ENCODE measurements at places on chromosomes 16 and 17.

- DNase-seq = peak; percentile 79
Measured at GRCh38 chr16:16150117-16150877, 73.0 kb downstream of the ABCC6 start.

- no peak for DNase-seq
Measured at GRCh38 chr16:50238868-50239301, 27.5 kb upstream of the ADCY7 start.

DNA sequence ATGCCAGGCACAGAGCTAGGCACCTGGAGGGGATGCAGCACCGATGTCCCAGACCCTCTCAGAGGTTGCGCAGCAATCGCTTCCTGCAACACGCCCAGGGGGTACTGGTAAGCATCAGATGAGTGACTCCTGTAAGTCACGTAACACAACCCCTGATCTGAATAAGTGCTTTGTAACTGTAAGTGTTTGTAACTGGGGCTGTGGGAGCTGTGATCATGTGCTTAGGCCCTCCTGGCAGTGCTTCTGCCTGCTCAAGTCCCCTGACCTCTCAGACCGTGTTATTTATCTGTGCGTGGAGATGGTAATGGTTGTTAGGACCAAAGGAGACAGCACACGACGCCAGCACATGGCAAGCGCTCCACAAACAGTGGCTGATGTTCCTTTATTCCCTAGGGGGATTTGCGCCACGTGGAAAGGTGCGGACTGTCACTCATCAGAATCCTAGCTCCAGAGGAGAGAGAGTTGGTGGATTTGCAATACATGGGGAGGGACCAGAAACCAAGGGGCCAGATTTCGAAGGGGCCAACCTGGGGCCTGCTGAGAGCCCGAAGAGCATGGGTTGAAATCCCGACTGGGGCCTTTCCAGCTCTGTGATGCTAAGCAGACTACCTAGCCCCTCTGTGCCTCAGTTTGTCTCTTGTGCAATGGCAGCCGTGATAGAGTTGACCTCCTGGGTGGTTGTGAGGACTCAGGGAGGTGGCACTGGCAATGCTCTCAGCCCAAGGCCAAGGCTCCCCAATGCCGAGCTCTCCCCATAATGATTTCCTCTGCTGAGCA is 151.8 kb downstream of the IRF8 start:
- no peak for DNase-seq

- DNase-seq = no peak
Measured at GRCh38 chr17:16352667-16353316, 477 bp downstream of the CENPV start.

DNA sequence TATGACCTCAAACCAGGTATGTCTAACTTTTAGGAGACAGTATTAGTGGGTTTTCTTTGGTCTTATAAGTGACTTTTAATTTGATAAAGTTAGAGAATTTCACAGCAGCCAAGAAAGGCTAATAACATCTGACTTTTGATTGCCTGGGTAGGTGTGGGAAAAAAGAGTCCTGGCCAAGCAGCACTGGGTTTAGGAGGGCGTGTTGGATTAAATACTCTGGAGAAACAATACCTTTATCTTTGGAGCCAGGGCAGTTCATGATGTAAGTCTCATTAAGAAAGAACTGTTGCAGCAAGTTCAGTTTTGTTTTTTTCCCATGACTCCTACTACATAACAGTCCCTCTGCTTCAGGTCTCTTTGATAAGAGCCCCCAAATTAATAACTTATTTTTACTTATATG is 26.7 kb upstream of the MRC2 start:
- DNase-seq = peak; percentile 36

- peak; percentile 51 for DNase-seq
Measured at GRCh38 chr16:77585379-77586251, 136.7 kb upstream of the NUDT7 start.

DNA sequence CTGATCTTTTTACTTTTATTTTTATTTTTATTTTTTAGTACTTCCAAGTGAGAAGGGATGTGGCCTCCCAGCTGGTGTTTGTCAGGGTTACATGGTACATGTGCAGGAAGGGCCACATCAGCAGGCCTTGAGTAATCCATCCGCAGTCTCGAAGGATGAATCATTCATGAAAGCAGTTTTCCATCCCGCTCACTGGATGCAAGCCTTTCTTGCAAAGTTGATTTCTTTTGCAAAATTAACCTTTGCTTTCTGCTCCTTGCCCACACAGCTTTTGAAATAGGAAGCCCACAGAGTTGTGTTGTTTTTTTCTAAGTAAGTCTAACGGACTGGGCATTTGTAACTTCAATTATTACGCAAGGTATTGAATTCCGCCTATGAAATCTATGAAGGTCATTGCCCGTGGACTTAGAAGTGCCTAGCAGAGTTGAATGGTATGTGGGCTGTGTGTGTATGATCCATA is 157.4 kb downstream of the PRKCA start:
- DNase-seq = peak; percentile 99

GRCh38 chr16:67277999-67278772 is 1.1 kb upstream of the PLEKHG4 start:
- peak; percentile 90 for DNase-seq

DNA sequence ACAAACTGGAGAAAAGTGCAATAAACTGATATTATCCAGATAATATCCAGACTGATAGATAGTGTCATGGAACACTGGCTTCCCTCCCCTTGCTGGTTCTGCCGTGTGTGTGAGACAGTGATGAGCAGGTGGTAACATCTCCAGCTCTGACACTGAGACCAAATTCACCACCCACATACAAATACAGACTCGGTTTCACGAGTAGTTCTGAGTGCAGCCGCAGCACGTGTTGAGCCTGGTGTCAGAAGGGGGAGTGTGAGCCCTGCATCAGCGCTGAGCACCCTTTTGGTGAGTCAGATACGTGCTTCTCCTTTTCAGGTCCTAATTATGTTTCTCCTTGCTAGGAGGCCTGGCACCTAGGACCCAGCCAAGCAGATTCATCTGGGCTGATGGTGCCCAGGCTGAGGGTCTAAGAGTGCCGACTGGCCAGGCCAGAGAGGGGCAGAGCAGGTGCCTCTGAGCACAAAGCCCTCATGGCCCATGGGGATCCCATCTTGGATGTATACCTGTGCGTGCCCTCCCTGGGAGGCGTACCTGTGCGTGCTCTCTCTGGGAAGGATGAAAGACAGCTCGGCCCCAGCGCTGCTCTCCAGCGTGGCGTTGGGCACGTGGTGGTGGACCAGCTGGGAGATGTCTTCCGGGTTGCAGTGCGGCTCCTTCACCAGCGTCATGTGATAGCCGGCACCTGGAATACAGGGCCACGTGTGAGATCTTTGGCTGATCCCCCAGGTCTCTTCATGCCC is 27.3 kb upstream of the RNPS1 start:
- no peak for DNase-seq

DNA sequence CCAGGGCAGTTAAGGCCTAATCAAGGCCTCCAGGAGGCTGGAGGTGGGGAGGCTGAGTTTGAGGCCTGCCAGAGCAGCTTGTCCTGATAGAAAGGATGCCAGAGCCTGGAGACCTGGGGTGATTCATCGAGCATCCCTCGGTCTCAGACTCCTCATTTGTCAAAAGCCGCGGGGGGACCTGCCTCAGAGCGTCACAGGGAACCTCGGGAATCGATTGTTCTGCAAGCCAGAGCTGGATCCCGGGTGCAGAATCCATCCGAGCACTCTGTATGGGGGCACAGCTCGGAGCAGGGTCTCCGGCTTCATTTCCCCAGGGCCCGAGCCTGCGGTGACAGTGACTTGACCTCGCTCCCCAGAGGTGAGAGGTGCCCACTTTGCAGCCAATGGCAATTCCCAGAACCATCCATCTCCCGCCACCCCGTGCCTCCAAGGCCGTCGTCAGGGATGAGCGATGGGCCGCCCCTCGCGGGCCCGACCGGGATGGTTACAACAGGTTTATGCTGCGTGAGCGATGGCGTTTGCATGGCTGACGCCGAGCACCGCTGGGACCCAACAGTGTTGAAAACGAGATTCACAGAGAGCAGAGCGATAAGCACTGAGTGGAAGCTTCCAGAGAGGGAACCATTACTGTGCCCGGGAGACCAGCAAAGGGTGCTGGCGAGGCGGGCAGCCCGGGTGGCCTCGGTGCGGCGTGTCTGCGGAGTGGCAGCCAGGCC is 117.1 kb upstream of the GSE1 start:
- DNase-seq = no peak

- peak; percentile 58 for DNase-seq
Measured at GRCh38 chr16:67833030-67833414, 9.1 kb upstream of the THAP11 start.

DNA sequence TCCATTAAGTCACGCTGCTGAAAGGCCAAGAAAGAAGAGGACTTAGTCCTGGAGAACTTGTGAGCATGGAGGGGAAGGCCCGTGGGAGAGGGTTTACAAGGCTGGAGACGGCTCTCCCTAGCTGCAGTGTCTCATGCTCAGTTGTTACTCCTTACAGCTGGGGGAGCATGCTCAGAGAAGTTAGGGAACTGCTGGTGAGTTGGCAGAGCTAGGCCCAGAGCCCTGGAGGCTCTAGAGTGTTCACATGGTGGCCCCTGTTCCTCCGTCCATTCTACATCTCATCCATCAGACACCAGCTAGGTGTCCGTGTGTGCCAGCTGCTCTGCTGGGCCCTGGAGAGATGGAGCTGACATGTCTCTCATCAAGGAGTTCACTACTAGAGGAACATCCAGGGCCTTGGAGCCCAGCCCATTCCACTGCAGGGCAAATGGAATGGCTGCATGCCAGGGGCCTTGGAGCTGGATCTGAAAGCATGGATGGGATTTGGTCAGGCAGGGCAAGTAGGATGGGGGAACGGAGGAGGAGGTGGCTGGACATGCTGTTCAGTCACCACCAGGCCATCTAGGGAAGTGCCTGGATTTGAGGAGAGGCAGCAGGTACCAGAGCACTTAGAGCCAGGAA is 6.3 kb downstream of the XYLT2 start:
- DNase-seq = no peak

DNA sequence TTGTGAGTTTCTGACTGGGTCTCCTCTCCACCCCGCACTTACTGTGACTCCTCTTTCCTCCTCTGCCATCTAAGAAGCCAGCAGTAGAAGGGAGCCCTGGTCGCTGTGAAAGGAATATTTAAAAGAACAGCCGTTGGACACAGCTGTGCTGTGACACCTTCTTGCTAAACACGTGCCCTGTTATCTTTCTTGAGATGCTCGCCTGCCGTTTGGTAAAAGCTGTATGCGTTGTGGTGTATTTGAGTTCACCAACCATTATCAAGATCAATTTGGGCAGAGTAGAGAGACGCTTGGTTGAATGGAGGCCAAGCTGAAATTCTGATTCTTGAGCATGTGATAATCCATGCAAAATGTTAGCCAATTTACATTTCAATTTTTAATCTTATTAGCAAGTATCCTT is 3.8 kb downstream of the GID4 start:
- no peak for DNase-seq

DNA sequence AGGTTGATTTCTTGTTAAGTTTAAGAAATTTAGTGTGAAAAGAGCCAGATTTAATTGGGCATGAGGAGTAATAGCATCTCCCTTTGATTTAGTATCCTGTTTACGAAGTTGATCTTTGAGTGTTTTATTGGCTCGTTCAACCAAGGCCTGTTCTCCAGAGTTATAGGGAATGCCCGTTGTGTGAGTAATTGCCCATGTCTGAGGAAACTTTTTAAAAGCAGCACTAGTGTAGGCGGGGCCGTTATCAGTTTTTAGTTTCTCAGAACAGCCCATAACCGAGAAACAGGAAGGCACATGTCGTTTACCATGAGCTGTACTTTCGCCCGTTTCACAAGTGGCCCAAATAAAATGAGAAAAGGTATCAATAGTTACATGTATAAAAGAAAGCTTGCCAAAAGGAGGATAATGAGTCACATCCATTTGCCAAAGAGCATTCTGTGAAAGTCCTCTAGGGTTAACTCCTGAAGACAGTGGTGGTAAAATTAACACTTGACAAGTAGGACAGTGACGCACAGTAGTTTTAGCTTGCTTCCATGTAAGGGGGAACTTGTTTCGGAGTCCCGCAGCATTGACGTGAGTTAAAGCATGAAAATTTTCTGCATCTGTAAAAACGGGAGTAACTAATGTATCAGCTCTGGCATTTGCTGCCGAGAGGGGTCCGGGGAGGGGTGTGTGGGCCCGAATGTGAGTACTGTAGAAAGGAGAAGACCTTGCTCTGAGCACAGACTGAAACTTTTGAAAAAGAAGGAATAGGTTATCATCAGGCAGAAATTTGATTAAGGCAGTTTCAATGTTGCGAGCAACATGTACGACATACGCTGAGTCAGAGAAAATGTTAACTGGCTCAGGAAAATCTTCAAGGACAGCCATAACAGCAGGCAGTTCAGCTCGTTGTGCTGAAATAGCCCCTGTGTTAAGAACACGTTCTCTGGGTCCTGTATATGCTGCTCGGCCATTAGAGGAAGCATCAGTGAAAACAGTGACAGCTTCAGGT is 18.5 kb upstream of the KCTD5 start:
- DNase-seq = peak; percentile 39

- no peak for DNase-seq
Measured at GRCh38 chr16:50297301-50298074, 31.1 kb downstream of the ADCY7 start.

DNA sequence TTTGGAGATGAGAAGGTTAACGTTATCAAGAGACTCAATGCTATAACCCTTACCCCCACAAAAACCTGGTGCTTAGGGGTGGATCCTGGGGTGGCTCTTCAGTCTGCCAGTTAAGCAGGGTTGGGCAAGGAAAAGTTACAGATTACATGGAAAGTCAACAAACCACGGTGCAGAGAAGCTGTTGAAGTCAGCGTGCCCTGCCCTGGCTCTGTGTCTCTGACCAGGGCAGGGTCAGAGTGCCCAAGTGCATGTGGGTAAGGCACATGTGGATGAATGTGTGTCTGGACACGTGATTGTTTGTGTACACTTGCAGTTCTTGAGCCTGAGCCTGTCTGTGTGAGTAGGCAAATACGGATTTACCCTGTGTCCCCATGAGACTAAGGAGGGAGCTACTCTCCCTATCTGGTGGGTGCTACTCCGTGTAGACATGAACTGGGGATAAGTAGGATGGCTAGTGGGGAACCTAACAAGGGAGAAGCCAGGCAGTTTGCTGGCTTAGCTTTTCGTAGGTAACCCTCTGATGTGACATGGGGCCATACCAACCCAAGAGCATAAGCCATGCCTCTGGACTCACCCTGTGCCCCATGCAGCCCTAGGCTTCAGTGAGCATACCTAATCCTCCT is 5.5 kb downstream of the IGFBP4 start:
- peak; percentile 45 for DNase-seq

- DNase-seq = no peak
Measured at GRCh38 chr16:83501481-83501880, 306.3 kb upstream of the HSBP1 start.

DNA sequence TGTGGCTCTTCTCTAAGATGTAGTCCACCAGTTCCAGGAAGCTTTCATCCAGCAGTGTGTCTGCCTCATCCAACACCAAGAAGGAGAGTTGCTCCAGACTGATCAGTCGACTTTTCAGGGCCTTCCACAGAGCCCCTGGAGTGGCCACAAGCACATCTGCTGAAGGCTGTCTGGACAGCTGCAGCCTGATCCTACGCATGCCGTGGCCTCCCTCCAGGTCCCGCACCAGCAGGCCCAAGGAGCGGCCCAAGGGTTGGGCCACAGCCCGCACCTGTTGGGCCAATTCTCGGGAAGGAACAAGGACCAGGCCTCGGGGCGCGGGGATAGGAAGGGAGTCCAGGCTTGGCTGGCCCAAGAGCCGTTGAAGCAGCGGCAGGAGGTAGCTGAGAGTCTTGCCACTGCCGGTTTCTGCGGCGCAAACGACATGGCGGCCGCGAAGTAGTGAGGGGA is 729 bp downstream of the DDX28 start:
- DNase-seq = no peak

GRCh38 chr17:9672266-9672665 is 26.9 kb downstream of the USP43 start:
- DNase-seq = no peak

- DNase-seq = no peak
Measured at GRCh38 chr17:31631766-31632165, 227.3 kb downstream of the COPRS start.

Measured in fibroblast of the aortic adventitia (primary cell).